Activated T-cell treated with anti-CD3 and anti-CD28 coated beads for 24 hours (primary cell): ENCODE measurements at places on chromosomes 7 and 10.

- no peak for DNase-seq
Observed at GRCh38 chr7:122913608-122914007, 27.3 kb upstream of the CADPS2 start.

DNA sequence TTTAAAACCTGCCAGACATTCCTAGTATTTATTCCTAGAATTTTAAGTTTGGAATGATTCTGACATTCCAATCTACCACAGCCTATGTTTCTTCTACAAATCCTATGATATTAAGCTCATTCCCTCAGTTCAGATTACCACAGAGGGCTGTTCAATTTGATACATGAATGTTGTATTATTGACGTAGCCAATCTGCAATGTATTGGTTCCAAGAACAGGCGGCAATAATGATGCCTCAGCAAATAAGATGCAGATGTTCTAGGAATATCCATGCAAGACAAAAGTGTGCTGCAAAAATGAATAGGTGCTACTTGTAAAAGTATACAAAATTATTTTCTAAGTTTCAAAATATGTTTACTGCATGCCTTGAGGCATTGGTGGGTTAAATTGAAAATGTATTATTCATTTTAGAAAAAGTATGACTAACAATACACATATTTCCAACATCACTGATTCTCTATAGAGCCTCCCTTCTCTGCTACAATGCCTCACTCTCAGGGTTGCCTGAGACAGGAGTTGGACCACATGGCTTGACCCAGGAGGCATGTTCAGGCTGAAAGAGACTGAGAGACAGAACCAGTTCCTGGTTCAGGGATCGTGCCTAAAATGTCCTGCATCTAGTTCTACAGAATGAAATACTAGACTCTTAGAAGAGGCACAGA is 94.1 kb upstream of the CREB5 start:
- no peak for DNase-seq

DNA sequence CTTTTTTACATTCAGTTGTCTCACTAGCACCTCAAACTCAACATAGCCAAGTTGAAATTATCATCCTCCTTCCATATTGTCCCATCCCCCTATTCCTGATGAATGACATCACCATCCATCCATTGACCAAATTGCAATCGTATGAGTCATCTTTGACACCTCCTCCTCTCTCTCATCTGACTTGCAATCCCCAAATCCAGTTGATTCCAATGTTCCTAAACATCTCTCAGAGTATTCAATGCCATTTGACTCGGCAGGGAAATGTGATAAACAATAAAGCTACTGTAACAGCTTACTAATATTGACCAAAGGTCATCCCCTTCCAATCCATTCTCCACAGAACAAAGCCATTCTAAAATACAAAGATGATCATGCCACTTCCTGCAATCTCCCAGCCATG is 1047.8 kb downstream of the NRG3 start:
- DNase-seq = no peak

DNA sequence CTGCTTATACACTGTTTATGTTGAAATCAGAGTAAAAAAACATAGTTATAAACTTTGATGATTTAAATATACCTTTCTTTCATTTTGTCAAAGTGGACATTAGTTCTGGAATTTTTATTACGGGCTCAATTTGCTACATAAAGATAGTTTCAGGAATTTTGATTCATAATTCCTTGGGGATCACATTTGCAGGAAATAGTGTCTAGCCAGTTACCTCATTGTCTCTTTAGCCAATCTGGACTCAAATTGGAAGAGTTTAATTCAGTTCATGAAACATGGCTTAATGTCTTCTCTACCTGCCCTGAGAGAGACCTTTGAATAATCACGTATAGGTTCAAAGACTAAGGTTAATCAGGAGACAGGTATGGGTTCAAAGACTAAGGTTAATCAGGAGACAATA is 262.6 kb downstream of the HGF start:
- no peak for DNase-seq
